ENCODE measurements at places on chromosomes 13 and 19.

DNA sequence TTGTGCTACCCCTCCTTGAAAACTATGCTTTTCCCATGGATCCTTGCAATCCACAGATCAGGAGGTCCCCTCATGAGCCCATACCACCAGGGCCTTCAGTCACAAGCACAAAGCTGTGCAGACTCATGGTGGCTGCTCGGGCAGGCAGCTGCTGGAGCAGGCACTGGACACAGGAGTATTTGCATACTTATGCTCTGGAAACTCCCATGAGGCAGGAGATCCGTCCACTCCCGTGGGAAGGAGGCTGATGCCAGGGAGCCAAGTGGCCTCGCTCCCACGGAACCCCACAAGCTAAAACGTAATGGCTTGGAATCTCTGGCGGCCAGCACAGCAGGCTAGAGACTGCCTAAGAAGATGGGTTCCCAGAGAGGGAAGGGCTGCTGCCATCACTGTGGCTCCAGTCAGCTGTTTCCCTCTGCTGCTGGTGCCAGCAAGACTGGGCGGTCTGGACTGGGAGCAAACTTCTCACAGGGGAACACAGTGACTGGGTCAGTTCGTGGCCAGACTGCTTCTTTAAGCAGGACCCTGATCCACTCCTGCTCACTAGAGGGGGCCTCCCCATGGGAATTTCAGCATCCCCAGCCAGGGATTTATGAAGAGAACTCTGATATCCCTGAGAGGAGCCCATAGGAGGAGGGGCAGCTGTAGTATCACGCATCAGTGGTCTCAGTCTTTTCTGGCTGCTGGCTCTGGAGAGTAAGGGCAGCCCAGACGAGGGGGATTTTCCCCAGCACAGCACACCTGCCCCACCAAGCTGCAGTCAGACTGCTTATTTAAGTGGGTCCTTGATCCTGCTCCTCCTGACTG is 370.3 kb upstream of the ATXN8OS start:
- no peak for DNase-seq

GRCh38 chr13:44622261-44622660 is 46.1 kb upstream of the TSC22D1 start:
- DNase-seq, result no peak

GRCh38 chr13:85347251-85347650 is 452.0 kb downstream of the SLITRK6 start:
- DNase-seq, result no peak

DNA sequence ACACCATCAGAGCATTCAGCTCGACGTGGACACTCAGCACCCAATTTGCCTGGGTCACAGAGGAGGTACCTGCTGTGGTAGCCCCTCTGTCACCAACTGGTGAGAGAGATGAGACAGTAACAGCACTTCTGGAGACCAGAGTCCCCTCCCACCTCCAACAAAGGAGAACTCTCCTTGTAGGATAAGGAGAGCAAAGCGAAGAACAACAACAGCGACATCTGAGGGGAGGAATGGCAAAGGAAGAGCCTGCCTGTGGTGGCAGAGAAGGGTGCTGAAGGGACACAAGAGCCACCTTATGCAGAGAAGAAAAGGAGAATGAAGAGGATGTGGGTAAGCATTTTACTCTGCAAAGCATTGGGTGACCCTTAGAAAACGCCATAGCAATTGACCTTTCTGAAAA is 167.8 kb downstream of the ABCC4 start:
- DNase-seq, result no peak

- no peak for DNase-seq
Measured at GRCh38 chr13:79477968-79478367, 3.0 kb upstream of the NDFIP2 start.

DNA sequence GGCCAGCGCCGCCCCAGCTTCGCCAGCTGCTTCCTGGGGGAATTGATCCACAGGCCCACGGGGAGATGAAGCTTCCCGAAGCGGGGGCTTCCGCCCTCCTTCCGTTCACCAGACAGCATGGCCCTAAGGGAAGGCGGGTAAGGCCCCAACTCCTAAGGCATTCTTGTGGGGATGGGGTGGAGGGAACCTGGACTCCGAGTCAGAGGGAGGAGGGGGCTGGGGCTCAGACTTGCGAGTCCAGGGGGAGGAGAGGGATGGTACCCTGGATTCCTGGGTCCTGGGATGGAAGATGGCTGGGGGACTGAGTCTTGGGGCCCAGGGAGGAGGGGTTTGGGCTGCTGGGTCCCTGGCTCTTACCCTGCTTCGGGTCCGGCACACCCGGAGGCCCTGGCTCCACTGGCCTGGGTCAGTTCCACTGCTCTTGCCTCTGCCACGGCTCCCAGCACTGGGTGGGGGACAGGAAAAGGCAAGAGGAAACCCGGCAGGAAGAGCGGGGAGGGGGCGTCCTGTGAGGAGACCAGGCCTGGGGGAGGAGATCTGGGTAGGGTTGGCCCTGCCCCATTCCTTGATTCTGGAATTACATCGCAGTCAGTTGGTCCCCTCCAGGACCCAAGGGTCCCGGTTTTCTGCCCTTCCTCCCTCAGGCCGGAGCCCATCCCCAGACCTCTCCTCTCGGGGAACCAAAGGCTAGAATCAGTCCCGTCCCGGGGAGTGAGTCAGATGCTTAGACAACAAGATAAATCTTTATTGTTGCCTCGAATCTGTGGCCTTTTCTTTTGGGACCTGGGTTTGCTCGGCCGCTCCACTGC is at the start of gene RASIP1:
Gene RASIP1 (minus strand): TSS at position 447 of the 809 bp plus-strand sequence. CDS start 328 bp downstream, at position 119.
- DNase-seq, result no peak

All from fibroblast of villous mesenchyme (primary cell).